Activated CD4-positive, alpha-beta memory T cell treated with anti-CD3 and anti-CD28 coated beads for 36 hours (primary cell): ENCODE measurements at places on chromosomes 5 and 9. TPM values are rescaled to one million over a fixed set of nuclear protein-coding genes. Genes with fewer than 3 reads are reported as not detected.
A peak's percentile ranks its signal among the peaks of the same experiment; 100 is the strongest.

DNA sequence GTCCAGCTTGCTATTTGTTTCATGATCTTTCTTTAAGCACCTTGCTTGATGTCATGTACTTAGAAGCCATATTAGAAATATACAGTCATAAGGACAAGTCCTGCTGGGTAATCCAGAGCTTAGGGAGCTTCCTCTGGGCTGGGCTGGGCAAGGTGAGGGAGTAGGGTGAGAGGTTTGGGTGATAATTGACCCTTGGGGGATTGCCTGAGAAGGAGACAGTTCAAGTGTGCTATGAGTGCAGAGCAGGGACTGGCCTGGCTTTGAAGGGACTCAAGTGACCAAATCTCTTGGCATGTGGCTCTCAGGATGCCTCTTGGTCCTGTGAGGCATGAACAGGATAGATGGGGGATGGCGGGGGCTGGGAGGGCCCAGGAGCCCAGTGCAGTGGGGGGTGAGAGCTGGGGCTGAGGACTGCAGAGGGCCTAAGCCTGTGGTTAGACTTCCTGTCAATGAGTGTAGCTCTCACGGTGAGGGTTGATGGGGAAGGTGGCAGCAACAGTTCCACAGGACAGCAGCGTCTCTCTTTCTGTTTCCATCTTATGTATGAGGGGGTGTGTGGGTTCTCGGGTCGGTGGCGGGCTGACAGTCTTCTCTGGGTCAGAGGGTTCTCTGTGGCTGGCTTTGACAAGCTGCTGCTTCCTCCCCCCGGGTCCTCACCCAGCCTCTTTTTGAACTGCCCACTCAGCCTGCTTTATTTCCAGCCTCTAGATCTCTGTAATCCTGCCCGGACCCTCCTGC lies 53.5 kb downstream of the RGS3 start:
- peaks cover 13% of the 10 kb centered on the region for H3K36me3 ChIP-seq
- peak; percentile 91 for DNase-seq
- H3K27me3 ChIP-seq: peaks cover 2% of the 10 kb centered on the region
- H3K4me3 ChIP-seq: peak overlapping the region; percentile 85
- peak overlapping the region; percentile 84 for H3K27ac ChIP-seq

CDH9 gene
- total RNA-seq: not detected

DNA sequence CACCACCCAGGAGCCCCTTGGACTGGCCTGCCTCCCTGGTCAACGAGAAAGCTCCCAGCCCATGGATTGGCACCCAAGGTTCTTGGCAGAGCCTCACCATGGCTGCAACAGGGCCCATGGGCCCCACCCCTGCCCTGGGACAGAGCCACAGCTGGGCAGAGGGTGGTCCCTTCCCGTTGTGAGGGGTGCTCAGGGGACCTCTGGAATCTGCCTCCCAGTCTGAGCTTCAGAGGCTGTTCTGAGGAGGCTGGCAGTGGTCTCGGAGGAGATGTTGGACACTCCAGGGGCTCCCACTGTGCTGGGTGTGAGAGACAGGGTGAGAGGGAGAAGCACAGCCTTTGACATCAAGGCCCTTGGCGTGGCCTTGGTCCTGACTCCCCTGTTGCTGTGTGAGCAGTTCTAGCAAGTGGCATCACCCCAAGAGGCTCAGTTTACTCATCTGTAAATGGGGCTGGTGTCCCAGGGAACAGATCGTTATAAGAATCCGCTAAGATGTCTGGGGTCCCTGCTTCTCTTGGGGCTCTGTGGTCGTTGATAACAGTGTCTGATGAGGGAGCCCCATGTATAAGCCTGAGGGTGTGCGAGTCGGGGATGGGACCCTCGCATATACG lies 33.0 kb downstream of the LHX3 start:
- peaks cover 17% of the 10 kb centered on the region for H3K27me3 ChIP-seq
- DNase-seq: no peak
- H3K4me1 ChIP-seq: no peaks in the 10 kb centered on the region

WDR38 gene
- not detected for total RNA-seq

TMEM167A gene
- total RNA-seq: 73.6 TPM

DNA sequence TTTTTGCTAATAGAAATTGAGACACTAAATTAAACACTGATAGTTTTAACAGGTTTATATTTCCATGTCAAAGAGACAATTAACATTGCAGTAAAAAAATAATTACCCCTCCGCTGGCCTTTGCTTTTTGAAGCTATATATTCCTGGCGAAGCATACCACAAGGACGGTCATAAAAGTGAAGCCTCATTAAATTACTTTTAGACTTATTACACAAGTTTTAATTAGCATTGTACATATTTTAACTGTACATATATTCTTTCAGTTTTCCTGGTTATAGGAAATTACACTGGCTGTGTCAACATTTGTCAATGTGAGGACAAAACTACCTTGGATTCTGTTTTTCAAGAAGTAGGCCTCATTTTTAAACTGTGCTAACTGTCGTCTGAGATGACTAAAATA lies 1.2 kb downstream of the CDKN2A start:
- H3K36me3 ChIP-seq: no peaks in the 10 kb centered on the region
- DNase-seq: no peak
- H3K4me1 ChIP-seq: peaks cover 11% of the 10 kb centered on the region
- peaks cover 25% of the 10 kb centered on the region for H3K27me3 ChIP-seq
- H3K4me3 ChIP-seq: peak overlapping the region; percentile 86

DNA sequence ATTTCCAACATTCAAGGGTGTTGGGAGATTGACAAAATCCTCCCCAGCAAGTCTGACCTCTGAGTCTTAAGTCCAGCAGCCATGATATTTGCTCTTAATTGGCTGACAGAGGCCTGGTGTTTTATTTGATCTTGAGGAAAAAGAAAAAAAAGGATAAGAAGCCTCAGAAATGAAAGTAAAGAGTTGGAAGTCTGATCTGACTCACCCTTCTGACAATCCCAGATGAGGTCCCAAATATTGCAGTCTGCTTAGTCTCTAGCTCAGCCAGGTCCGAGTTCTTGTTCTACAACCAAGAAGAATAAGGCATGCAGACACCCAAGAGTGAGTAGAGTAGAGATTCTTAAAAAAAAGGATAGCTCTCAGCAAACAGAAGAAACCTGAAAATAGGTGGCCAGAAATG lies 632.5 kb upstream of the ST8SIA4 start:
- no peaks in the 10 kb centered on the region for H3K36me3 ChIP-seq
- no peaks in the 10 kb centered on the region for H3K4me1 ChIP-seq
- DNase-seq: no peak

DNA sequence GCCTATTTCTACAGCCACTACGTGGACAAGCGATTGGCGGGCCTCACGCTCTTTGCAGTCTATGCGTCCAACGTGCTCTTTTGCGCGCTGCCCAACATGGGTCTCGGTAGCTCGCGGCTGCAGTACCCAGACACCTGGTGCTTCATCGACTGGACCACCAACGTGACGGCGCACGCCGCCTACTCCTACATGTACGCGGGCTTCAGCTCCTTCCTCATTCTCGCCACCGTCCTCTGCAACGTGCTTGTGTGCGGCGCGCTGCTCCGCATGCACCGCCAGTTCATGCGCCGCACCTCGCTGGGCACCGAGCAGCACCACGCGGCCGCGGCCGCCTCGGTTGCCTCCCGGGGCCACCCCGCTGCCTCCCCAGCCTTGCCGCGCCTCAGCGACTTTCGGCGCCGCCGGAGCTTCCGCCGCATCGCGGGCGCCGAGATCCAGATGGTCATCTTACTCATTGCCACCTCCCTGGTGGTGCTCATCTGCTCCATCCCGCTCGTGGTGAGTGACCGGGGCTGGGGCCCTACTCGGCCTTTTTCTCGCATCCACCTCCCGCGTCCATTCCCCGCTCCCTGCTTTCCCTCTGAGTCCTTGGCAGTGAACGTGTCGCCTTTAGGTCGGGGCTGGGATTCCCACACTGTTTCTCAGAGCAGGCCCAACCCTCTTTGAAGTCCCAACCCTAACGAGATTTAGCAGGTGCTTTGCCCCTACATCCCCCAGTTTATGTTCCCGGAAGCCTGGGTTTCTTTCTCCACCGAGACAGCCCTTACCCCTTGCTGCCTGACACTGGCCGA lies 1.8 kb downstream of the PTGER4 start:
- peak overlapping the region; percentile 93 for H3K4me3 ChIP-seq
- H3K27ac ChIP-seq: peak overlapping the region; percentile 97
- H3K4me1 ChIP-seq: peaks cover 31% of the 10 kb centered on the region

GRCh38 chr5:168752012-168752411 lies 172.8 kb upstream of the PANK3 start:
- H3K27ac ChIP-seq: no peak overlapping the region
- peaks cover 9% of the 10 kb centered on the region for H3K4me1 ChIP-seq
- H3K4me3 ChIP-seq: no peak overlapping the region
- no peak for DNase-seq
- H3K27me3 ChIP-seq: peaks cover 1% of the 10 kb centered on the region

SPATA31A3 gene
- total RNA-seq: not detected

RORB gene
- 0.07 TPM for total RNA-seq

RNF208 gene
- 4.4 TPM for total RNA-seq

PCDHAC2 gene
- total RNA-seq: not detected

ZNF883 gene
- 0.29 TPM for total RNA-seq

GRCh38 chr9:95096807-95097206 lies 220.7 kb downstream of the FANCC start:
- H3K36me3 ChIP-seq: peaks cover 1% of the 10 kb centered on the region
- peaks cover 2% of the 10 kb centered on the region for H3K4me1 ChIP-seq
- DNase-seq: peak; percentile 13
- no peak overlapping the region for H3K4me3 ChIP-seq
- no peaks in the 10 kb centered on the region for H3K27me3 ChIP-seq
- no peak overlapping the region for H3K27ac ChIP-seq

GRCh38 chr5:6248132-6248531 lies 130.2 kb downstream of the MED10 start:
- H3K4me3 ChIP-seq: no peak overlapping the region
- H3K4me1 ChIP-seq: no peaks in the 10 kb centered on the region
- no peak for DNase-seq
- H3K36me3 ChIP-seq: no peaks in the 10 kb centered on the region
- H3K27me3 ChIP-seq: peaks cover 2% of the 10 kb centered on the region

DNA sequence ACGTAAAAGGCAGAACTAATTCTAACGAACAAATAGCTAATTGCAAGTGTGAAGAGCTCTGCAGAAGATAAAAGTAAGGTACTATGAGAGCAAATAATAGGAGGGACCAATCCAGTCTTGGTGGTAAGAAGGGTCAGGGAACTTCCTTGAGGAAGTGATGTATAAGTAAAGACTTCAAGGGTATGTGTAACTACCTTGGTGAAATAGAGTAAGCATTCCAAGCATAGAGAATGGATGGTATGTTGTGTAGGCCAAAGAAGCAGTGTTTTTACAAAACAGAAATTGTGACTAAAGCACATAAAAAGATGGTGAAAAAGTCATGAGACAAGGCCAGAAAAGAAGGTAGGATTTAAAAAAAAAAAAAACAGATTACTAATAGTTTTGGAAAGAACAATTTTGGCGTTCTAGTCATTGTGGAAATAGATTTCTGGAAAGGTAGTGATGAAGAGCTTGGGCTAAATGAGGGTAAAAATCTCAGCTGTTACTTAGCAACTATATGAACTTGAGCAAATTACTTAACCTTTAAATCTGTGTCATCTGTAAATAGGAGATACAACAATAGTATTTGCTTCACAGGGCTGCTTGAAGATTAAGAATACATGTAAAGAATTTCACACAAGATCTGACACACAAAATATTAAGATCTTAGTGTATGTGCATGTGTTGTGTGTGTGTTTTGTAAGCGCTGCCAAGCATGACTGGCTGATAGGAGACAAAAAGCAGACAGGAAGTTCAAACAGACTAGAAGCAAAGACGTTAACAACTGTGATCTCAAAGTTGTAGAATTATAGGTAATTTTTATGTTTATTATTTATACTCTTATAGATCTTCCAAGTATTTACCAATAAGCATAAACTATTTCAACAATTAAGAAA lies 73.5 kb downstream of the NR6A1 start:
- H3K4me1 ChIP-seq: no peaks in the 10 kb centered on the region
- H3K27me3 ChIP-seq: no peaks in the 10 kb centered on the region
- no peak overlapping the region for H3K27ac ChIP-seq
- no peak overlapping the region for H3K4me3 ChIP-seq

ZNF608 gene
- total RNA-seq: not detected

DNA sequence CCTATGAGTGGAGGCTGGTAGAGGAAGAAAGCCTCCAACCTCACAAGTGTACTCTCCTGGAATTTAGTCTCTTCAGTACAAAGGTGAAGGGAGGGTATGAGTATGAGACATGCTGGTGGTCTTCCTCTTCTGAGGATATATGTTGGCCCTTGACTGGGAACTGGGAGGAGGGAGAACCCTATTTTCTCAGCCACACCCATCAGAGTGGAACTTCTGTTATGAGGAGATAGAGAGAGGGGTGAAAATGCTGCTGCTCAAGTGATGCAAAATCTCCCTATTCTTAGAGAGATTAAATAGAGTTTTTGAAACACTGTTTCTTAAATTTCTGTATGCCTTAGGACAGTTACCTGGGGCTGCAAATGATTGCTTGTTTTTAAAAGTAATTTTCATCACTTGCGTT lies 203.4 kb upstream of the PRR16 start:
- H3K4me3 ChIP-seq: no peak overlapping the region
- H3K36me3 ChIP-seq: no peaks in the 10 kb centered on the region
- no peaks in the 10 kb centered on the region for H3K4me1 ChIP-seq
- H3K27ac ChIP-seq: no peak overlapping the region

GRCh38 chr5:124504081-124504916 lies 242.1 kb downstream of the ZNF608 start:
- no peaks in the 10 kb centered on the region for H3K27me3 ChIP-seq
- no peaks in the 10 kb centered on the region for H3K4me1 ChIP-seq
- no peak for DNase-seq
- no peaks in the 10 kb centered on the region for H3K36me3 ChIP-seq

PALM2AKAP2 gene
- not detected for total RNA-seq

DNA sequence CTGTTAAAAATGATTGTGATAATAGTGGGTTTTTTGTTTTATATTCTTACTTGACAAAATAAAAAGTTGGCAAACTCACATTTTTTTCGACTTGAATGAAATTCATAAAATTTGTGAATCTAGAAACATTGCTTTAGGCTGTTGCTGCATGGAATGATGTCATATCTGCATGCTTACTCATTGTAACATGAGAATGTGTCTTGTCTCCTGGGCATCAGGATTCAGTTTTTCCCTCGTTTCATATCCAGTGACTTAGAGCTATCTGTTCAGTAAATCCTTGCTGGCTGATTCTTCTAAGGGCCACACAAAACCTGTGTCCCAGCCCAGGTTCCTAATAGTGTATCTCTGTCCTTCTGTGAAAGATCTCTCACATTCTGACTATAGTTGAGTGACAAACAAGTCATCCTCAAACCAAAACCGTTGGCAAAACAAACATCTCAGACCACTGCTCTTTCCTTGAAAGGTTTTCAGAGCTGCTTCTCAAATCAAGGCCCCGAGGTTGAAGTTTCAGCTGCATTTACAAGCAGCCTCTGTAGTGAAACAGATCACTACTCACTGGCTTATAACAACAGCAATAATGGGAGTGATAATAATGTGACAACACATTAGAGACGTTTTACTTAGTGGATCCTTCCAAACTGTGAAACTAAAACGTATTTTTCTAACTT lies 95.0 kb downstream of the NPR3 start:
- H3K27me3 ChIP-seq: no peaks in the 10 kb centered on the region
- no peak overlapping the region for H3K27ac ChIP-seq
- H3K4me1 ChIP-seq: no peaks in the 10 kb centered on the region
- no peaks in the 10 kb centered on the region for H3K36me3 ChIP-seq
- no peak for DNase-seq
